ENCODE measurements at places on chromosomes 6 and 20.

GRCh38 chr6:161095916-161096315 is 104.3 kb downstream of the MAP3K4 start:
- DNase-seq: no peak

DNA sequence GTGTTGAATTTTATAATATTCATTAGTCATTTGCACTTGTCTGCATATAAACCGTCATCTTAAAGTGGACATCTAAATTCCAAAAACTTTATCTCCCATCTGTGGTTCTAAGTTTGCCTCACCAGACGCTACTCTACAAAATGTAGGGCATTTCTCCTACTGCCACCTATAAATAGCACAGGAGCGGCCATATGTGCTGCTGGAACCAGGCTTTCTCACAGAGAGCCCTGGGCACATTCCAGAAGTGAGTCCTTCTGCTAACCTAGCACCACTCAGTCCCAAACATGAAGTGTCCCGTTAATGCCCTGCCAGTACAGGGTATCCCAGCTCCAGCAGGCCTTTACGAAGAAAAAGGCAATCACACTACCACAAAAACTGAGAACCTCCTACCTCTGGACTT is 153.7 kb downstream of the TMEM242 start:
- no peak for DNase-seq

GRCh38 chr6:32843979-32844838 is at the start of gene PSMB8:
PSMB8 (minus strand) TSS chr6:32844047; CDS start chr6:32843996, 51 bp downstream.
- DNase-seq: peak; percentile 64

- peak; percentile 64 for DNase-seq
Observed at GRCh38 chr6:4402477-4402976, 267.2 kb upstream of the ECI2 start.

Data from skeletal muscle cell (primary cell).